ENCODE measurements at places on chromosomes 2 and 18. TPM values are rescaled to one million over a fixed set of nuclear protein-coding genes. Genes with fewer than 3 reads are reported as not detected.

The CAPN13 gene
- total RNA-seq: not detected

The IGFBP5 gene
- 928 TPM for total RNA-seq

The IL37 gene
- not detected for total RNA-seq

The MBOAT2 gene
- total RNA-seq: 39.4 TPM

The GPR39 gene
- 0.28 TPM for total RNA-seq

The CFAP221 gene
- not detected for total RNA-seq

The LPIN2 gene
- 33.9 TPM for total RNA-seq

The TBR1 gene
- total RNA-seq: not detected

The FEV gene
- not detected for total RNA-seq

The SULT1C2 gene
- total RNA-seq: 0.83 TPM

The STON1 gene
- 27.3 TPM for total RNA-seq

The SGO2 gene
- 2.1 TPM for total RNA-seq

The KLHL29 gene
- total RNA-seq: 3.4 TPM

The KATNAL2 gene
- total RNA-seq: 3.6 TPM

The C18orf54 gene
- 1.3 TPM for total RNA-seq

The ALLC gene
- not detected for total RNA-seq

The SGPP2 gene
- total RNA-seq: not detected

The KLHL30 gene
- total RNA-seq: 0.57 TPM

The INSIG2 gene
- 6.1 TPM for total RNA-seq

The TMEM18 gene
- total RNA-seq: 13.4 TPM

The CPS1 gene
- total RNA-seq: 18.4 TPM

The PKDCC gene
- 68.1 TPM for total RNA-seq

The WBP1 gene
- total RNA-seq: 70.0 TPM

The GIGYF2 gene
- 55.8 TPM for total RNA-seq

The SERPINB7 gene
- total RNA-seq: 1.4 TPM

The RAB11FIP5 gene
- total RNA-seq: 17.6 TPM

The IL1RL2 gene
- 1.5 TPM for total RNA-seq

The XDH gene
- total RNA-seq: not detected

The SPRED2 gene
- total RNA-seq: 6.0 TPM

The MYO5B gene
- 0.18 TPM for total RNA-seq
